ENCODE measurements at places on chromosomes 4 and X.

- no peak for DNase-seq
Observed at GRCh38 chrX:857376-857775, 226.8 kb downstream of the SHOX start.

DNA sequence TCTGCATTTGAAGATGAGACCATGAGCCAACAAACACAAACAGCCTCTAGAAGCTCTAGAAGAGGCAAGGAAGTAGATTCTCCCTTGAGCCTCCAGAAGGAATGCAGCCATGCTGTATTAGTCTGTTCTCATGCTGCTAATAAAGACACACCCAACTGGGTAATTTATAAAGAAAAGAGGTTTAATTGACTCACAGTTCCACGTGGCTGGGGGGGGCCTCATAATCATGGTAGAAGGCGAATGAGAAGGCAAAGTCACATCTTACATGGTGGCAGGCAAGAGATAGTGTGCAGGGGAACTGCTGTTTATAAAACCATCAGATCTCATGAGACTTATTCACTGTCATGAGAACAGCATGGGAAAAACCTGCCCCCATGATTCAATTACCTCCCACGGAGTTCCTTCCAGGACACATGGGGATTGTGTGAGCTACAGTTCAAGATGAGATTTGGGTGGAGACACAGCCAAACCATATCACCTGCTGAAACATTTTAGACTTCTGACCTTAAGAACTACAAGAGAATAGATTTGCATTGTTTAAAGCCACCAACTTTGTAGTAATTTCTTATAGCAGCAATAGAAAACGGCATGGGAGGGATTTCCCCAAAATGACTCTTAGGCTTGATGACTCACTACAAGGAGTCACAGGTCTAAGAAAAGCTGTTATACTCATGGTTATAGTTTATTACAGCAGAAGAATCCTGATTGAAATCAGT is 284.4 kb upstream of the SFRP2 start:
- DNase-seq = no peak

DNA sequence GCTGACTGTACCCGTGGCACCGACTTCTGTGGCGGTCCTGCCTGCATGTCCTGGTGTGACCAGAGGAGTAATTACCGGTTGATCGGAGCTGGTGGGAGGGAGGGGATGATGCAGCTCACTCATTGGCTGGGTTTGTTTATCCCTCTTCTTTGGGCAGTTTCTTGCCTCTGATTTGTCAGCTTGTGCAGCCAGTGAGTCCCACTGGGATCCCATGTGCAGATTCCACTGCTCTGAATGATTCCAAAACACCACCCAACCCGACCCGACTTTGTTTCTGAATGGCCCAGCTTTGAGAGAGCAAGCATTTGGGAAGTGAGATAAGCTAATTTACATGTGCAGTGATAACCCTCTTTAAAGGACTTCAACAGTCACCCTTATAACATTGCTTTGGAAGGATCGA is 13.8 kb downstream of the FHDC1 start:
- no peak for DNase-seq

DNA sequence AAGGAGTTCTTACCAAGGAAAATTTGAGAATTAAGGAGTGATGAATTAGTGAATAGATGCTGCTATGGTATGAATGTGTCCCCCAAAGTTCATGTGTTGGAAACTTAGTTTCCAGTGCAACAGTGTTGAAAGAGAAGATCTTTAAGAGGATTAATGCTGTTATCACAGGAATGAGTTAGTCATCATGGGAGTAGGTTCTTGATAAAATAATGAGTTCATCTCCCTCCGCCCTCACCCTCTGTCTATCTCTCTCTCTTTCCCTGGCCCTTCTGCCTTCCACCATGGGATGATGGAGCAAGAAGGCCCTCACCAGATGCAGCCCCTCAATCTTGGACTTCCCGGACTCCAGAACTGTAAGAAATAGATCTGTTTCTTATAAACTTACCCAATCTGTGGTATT is 38.3 kb upstream of the KLHL8 start:
- no peak for DNase-seq
